Stimulated activated CD4-positive, alpha-beta T cell treated with anti-CD3 and anti-CD28 coated beads, TNF-alpha, amount 100 ng/mL, for 1 hour (primary cell): ENCODE measurements at places on chromosomes 11 and 22.

DNA sequence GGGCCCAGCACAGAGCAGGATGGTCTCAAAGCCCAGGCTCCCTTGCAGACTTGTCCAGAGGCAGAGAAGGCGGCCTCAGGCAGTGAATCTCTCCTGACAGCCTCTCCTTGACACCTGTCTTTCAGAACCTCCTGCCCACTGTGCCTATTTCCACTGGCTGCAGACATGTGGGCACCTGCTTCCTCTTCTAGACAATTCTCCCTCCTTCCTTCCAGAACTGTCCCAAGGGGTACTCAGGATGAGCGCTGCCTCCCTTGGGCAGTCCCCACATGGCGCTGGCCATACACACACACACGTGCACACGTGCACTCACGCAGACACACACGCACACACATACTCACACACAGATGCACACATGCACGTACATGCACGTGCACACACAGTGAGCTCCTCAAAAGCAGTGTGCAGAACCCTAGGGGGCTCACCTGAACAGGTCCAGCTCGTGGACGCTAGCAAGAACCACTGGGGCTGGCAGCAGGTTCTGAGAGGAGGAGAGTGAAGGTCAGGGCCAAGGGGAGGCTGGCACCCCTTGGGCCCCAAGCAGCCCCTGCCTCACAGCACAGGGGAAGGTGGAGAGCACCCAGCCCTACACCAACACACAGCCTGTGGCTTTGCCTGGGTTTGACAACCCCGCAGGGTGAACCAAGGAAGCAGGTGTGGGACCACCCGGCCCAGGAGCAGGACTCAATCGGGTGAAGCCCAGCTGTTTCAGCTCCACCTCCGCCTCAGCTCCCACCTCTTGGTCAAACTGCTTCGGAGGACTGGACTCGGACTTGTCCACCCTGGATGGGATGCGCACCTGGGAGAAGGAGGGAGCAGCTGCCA, 8.1 kb upstream of the PLXNB2 start:
- no peak for DNase-seq

DNA sequence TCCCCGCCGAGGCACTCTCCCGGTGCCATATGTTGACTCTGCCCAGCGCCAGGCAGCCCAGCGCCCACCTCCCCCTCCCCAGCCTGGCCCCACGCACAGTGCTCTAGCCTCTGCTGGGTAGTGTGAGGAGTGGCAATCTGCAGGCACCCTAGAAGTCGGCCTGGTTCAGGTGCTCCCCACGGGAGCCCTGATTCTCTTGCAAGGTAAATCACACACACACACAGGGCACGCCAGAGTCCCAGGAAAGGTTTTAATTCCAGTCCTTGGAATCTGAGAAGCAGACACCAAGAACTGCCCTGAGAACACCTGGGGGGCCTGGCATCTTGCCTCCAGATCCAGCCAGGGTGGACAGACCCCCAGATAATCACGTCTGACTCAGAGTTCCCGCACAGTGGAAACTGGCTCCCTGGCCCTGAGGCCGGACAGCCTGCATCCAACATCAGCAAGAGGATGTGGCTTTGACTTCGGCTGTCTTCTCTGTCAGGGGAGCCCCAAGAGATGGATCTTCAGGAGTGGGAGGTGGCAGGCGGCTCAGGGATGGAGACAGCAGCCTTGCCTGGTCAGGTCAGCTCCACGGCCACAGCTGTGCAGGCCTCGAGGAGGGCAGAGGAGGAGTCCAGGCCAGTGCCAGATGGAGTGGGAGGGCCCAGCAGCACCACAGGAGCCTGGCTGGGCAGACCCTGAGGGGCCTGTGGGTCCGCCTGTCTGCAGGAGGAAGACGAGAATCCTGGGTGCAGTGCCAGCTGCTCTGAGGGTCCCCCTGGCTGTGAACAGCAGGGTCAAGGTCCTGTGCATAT, 1.1 kb upstream of the RIN1 start:
- no peak for DNase-seq

DNA sequence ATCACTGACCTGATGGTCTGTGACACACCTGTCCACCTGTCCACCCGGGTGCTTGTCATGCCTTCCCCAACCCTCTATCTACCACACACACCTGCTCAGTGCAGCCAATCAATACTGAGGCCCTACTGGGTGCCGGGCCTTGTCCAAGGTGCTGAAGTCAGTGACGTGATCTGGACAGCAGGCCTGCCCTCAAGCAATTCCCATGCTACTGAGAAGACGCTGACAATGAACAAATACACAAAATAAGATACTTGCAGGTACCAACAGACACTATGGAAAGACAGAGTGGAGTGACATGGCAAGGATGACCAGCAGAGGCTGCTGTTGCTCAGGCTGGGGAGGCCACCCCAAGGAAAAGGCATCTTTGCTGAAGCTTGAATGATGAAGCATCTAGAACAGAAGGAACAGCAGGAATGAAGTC, 21.2 kb downstream of the PLAAT3 start:
- no peak for DNase-seq

DNA sequence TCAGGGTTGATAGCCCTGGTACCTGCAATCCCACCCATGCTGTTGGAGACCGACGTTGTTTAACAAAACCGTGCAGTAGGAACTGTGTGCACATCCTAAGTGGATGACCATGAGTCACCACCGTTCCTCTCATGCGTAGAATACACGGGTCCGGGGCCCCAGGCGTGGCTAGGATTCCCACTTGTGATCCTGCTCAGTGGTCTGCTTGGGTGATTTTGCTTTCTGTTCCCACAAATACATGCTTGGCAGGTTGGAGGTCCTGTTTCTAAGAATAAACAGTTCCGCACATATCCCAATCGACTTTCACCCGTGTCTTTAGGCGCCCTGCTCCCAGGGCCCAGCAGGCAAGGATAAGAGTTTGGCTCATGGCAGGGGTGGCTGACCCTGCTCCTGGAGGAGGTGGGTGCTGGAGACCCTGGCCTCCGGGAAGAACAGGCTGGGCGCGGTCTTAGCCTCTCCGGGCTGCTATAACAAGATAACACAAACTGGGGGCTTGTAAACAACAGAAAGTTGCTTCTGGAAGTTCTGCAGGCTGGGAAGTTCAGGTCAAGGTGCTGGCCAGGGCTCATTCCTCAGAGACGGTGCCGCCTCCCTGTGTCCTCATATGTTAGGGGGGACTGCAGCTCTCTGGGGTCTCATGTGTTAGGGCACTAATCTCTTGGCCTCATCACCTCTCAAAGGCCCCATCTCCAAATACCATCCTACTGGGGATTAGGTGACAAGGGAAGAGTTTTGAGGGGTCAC, 1028.3 kb downstream of the BRD1 start:
- DNase-seq: no peak

- no peak for DNase-seq
Measured at GRCh38 chr11:130737866-130738431, 178.3 kb downstream of the SNX19 start.

GRCh38 chr11:78289552-78290292, 101.0 kb downstream of the USP35 start:
- DNase-seq: no peak

- no peak for DNase-seq
Measured at GRCh38 chr22:35195821-35196220, 61.5 kb upstream of the HMGXB4 start.

DNA sequence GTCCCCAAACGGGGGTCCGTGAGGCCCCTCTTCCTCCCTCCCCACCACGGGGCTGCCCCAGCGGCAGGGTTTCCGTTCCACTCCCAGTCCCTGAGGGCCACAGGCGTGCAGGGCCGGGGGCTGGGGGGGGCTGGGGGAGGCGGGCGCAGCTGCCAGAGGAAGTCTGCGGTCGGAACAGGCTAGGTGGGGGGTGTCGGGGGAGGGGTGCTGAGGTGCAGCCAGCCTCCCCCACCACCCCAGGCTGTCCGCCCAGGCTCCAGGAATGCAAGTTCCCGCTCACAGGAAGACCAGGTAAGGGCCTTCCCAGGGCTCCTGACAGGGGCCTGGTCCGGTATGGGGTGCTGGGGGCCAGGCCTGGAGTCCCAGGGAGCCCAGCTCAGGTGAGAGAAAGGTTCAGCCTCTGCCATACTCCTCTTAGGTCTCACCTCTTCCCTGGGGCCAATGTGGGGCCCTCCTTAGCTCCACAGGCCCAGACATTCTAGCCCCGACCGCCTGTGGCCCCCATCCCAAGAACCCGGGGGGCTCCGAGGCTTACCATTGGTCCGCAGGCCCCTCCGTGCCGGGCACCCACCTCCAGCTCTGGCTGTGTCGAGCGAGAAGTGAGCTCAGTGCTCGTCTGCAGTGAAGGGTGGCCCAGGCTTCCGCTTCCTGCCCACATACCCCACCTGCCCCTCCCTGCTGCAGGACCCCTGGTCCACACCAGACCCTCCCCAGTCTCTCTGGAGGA, at the start of gene PTPRCAP:
TSS of gene PTPRCAP (minus strand) at position 601 of the 727 bp plus-strand sequence. CDS start at position 538, 63 bp downstream.
- DNase-seq: peak; percentile 69

- no peak for DNase-seq
Measured at GRCh38 chr11:22467741-22468140, 129.6 kb downstream of the SLC17A6 start.

DNA sequence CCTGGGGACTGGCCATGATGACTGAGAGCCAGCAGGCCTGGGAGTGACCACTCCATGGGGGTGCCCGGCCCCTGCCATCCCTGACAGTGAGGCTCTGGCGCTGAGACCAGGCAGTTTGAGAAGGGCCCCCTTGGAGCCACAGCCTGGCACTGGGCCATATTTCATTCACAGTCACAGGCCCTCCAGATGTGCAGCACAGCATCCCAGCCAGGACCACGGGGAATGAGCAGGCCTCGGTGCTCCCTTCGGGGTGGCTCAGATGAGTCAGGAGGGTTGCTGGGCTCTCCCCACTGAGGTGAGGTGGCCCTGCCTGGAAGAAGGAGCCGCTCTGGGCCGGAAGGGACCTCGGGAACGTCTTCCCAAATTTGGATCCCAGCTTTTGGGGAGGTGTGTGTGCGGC, 53.0 kb downstream of the GRAMD4 start:
- no peak for DNase-seq

DNA sequence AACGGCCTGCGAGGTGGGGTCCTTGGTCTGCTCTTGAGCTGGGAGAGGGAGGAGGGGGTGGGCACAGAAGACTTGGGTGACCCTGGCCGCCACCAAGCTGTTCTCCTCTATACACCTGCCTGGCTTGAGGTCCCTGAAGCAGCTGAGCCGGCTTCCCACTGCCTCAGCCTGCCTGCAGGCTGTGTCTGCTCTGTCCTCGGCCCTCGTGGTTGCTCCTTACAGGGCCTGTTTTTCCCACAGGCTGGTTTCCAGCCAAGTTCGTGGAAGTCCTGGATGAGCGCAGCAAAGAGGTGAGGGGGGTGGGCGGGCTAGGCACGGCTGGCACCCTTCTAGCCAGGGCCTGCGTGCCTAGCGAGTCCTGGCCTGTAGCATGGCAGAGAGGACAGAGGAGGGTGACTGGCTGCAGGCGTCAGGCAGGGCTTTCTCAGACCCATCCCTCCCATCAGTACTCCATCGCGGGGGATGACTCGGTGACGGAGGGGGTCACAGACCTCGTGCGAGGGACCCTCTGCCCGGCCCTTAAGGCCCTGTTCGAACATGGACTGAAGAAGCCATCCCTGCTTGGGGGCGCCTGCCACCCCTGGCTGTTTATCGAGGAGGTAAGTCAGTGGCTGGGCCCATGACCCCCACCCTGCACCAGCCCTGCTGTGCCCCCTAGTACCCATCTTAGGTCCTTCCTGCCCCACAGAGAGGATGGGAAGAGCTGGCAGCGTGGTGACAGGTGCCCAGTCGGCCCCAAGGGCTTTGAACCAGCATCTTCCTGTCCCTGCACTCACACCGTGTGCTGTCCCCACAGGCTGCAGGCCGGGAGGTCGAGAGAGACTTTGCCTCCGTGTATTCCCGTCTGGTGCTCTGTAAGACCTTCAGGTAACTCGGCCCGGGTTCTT, 37.7 kb downstream of the SGSM3 start:
- DNase-seq: no peak

- no peak for DNase-seq
Measured at GRCh38 chr22:50032941-50033601, 20.5 kb upstream of the IL17REL start.

DNA sequence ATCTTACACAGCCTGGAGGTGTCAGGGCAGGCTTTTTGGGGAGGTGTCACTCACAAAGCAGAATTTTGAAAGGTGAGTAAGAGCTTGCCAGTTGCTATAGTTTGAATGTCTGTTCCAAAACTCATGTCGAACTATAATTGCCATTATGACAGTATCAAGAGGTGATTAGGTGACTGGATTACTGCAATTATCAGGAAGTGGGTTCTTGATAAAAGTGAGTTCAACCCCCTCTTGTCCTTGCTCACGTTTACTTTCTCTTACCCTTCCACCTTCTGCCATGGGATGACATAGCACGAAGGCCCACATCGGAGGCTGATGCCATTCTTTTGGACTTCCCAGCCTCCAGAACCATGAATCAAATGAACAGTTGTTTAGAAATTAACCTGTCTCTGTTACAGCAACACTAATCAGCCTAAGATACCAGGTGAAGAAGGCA, 4.7 kb upstream of the C11orf86 start:
- no peak for DNase-seq

- DNase-seq: no peak
Measured at GRCh38 chr22:26894766-26895485, 237.5 kb downstream of the MIAT start.

- DNase-seq: no peak
Measured at GRCh38 chr11:69244266-69244665, 49.7 kb upstream of the MYEOV start.

DNA sequence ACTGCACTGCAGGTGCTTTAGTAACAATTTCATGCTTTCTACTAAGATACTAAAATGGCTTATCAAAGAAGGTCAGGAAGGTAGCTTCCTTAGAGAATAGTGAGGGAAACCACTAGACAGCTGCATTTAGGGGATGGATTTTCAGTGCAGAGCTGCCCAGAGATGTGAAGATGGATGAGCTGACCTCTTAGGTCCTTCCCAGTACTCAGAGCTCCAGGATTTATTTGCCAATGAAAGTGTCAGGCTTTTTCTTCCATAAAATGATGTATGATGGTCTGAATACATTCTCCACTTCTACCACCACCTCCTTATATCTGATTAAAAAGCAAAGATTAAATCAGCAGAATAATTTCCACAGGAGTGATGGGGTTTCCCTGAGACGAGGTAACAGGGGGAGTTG, 35.0 kb downstream of the SC5D start:
- DNase-seq: no peak

DNA sequence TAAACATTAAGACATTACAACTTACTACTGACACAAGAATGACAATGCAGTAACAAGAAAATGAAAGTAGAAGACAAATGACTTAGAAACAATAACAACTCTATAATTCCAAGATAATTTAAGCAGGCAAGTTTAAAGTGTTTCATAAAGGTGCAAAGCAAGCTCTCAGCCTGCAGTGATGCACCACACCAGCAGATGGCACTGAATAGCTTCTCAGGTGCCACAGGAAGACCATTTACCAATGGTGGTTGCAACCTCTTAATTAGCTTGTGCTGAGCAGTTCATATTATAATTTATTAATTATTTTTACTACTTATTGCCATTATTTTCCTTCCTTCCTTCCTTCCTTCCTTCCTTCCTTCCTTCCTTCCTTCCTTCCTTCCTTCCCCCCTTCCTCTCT, 60.6 kb downstream of the NXPE2 start:
- DNase-seq: no peak

- DNase-seq: no peak
Measured at GRCh38 chr22:30219049-30219654, 27.4 kb downstream of the LIF start.

- DNase-seq: peak; percentile 62
Measured at GRCh38 chr11:235997-236773, at the start of gene SIRT3. Gene SIRT3, minus strand, starts transcription at chr11:236342. Its CDS starts 14 bp downstream, at chr11:236328.
